ENCODE measurements at places on chromosomes 2 and 18.

- DNase-seq, result no peak
Observed at GRCh38 chr18:49819823-49820671, 6.7 kb upstream of the ACAA2 start.

DNA sequence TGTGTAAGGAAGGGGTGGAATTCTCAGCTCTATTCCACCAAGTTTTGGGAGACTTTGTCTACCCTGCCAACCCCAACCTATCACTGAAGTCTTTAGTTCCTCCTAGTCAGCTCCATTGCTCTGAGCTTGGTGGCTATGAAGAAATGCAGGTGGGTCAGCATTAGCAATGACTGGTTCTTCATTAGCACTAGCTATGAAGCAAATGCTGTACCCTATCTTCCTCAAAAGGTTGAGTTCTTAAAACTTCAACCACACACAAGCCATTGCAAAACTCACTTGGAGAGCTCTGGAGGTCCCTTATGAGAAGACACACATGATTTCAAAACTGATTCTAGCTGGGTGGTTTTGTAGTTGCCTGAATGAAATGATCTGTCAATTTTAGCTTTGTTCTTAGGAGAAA is 193.8 kb downstream of the IKZF2 start:
- DNase-seq, result no peak

GRCh38 chr18:59942601-59943000 is 42.8 kb downstream of the PMAIP1 start:
- DNase-seq, result no peak

- no peak for DNase-seq
Observed at GRCh38 chr2:217157581-217157980, 297.7 kb upstream of the TNP1 start.

- DNase-seq, result no peak
Observed at GRCh38 chr18:57008001-57008686, 138.7 kb upstream of the BOD1L2 start.

DNA sequence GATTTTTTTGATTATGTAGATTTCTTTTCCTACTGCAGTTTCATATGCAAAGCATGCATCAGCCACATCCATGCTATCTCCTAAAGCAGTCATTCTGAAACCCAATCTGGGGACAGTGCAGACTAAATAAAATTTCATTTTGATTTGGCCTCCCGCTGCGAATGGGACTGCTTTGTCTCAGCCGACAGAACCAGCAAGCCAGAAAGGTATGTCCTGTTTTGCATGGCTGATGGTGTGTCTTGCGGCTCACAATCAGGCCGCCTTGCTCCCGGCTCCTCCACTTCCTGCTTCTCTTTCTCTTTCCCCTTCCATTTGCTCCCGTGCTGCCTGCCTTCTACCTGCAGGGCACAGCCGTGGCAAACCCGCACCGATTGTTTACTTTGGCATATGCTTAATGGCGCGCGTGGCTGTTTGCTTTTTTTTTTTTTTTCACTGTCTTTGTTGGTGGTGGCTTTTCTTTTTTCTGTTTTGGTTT is 419.6 kb upstream of the POU3F3 start:
- DNase-seq, result no peak

- DNase-seq, result no peak
Observed at GRCh38 chr2:172249334-172249733, 146.6 kb upstream of the DLX2 start.

- no peak for DNase-seq
Observed at GRCh38 chr18:61569176-61569892, 236.1 kb downstream of the CDH20 start.

DNA sequence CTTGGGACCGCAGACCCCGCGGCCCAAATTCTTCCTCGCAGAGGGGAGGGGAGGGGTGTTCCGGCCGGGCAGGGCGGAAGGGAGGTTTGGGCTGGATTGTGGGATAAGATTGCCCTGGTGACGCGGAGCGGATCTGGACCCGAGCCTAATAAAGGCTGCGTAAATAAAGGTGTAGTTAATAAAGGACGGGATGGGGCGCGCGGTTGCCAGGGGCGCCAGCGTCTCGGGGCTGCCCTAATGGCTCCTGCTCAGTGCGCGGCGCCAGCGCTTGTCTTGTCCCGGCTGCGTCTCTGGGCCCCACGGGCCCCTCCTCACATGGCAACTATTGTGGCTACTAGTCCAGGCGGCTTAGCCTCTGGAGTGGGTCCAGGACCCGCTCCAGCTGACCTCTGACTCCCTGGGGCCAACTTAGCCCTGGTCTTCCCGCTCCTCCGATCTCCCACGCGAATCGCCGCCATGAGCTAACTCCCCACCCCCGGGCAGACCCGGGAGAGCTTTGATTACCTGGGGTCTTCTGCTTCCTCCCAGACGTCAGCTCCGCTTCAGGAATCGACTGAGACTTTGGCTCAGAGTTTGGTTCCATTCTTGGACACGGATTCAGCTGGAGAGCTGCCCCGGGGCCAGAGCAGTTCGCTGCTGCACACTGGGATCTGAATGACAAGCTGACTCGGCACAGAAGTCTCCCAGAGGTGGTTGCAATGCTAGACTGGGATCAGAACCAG is 36.5 kb downstream of the SLC25A52 start:
- no peak for DNase-seq

All from Panc1 (cell line).